Ecto neural progenitor cell (in vitro differentiated cells): ENCODE measurements at places on chromosomes 3 and 15.

- no peak for DNase-seq
Observed at GRCh38 chr3:3516996-3517395, 282.2 kb upstream of the LRRN1 start.

DNA sequence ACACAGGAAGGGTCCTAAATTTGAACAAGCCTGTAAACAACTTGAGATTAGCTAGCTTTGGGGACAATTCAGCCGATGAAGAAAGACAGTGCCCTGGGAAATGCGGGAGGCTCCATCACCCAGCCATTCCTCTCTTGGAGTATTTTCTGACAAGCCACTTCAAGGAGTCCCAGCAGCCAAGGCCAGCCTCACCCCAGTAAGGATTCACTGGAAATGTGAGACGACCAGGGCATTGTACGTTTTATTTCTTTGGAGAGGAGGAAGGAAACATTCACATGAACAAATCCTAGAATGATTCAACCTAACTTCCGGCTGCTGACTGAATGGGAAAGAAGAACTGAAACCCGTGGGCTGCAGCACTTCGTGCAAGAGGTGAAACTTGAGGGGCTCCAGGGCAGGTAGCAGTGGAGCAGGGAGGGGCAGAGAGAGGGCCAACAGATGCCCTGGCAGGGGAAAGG lies 116.4 kb upstream of the ARHGEF3 start:
- no peak for DNase-seq

DNA sequence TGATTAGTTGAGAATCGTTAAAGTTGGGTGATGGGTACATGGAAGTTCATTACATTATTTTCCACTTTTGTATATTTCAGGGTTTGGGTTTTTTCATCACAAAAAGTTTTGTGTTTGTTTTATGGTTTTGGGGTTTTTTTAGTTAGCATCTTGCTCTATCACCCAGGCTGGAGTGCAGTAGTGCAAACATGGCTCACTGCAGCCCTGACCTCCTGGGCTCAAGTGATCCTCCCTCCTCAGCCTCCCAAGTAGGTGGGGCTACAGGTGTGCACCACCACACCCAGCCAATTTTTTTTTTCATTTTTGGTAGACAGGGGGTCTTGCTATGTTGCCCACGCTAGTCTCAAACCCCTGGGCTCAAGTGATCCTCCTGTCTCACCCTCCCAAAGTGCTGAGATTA lies 100.1 kb upstream of the CHD2 start:
- DNase-seq, result no peak

DNA sequence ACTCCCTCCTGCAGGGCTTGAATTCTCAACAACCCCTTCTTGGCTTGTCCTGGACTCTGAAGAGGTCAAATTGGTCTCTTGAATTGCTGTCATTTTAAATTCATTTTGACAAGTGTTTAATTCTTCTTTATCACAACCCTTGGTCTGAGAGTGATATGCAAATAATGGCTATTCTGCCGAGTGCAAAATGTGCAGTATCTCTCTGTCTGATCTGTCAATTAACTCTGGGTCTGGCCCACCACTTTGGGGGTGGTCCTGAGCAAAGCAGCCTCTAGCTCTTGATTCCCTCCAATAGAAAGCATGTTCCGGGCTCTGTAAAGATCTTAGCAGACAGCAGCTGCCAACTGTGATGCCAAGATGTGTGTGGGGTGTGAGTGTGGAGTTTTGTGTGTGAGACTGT lies 2.2 kb upstream of the IGDCC3 start:
- no peak for DNase-seq

- DNase-seq, result no peak
Observed at GRCh38 chr3:162014284-162014683, 517.7 kb downstream of the OTOL1 start.

DNA sequence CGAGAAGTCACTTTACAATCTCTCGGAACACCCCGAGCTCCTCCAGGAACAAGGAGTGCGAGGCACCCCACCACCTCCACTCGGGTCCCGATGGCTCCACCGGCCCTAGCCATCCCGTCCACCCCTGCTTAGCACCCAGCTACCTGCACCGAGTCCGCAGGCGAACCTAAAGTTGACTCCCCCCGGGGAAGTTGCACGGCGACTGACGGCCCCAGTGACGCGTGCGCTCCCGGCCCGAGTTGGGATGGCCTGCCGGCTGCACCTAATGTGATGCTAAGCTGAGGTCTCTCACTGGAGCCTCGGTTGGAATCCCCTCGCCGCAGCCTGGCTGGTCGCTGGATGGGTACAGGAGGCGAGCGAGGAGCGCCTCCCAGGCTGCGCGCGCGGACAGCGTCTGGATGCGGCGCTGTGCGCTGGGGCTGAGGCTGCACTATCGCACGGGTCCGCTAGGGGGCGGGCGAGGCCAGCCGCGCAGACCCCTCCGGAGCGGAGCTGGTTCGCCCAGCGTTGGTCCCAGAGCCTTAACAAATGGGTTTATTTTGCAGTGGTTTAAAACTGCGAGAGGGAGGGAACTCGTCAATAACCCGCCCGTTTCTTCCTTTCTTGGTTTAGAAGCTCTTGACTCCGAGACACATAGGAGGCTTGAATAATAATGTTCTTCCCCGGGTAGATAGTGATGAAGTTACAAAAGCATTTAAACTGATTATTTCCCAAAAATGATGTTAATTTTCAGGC lies at the start of gene OXTR:
Gene OXTR (minus strand): TSS at position 526 of the 735 bp plus-strand sequence. CDS start 1,426 bp downstream, outside the sequence.
- DNase-seq, result peak; percentile 89

- no peak for DNase-seq
Observed at GRCh38 chr3:102980355-102980696, 545.5 kb downstream of the ZPLD1 start.

- no peak for DNase-seq
Observed at GRCh38 chr3:127637971-127638370, 9.0 kb downstream of the PODXL2 start.

DNA sequence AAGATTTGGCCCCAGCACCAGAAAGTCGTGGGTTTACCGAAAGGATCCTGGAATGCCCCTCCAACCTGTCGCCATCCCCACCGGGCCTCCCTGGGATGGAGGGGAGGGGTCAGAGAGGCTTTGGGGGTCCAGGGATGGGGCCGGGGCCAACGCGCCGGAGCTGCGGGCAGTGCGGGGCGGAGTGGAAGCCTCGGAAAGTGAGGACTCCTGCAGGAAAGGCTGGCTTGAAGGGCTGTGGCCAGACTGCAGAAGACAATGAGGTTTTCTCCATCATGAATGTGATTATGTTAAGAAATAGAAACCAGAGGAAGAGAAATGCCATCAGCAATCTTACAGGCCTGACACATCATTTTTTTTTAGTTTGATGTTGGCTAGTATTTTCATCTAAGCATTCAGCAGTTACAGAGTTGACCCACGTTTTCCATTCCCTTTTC lies 738 bp downstream of the YEATS2 start:
- DNase-seq, result peak; percentile 70

DNA sequence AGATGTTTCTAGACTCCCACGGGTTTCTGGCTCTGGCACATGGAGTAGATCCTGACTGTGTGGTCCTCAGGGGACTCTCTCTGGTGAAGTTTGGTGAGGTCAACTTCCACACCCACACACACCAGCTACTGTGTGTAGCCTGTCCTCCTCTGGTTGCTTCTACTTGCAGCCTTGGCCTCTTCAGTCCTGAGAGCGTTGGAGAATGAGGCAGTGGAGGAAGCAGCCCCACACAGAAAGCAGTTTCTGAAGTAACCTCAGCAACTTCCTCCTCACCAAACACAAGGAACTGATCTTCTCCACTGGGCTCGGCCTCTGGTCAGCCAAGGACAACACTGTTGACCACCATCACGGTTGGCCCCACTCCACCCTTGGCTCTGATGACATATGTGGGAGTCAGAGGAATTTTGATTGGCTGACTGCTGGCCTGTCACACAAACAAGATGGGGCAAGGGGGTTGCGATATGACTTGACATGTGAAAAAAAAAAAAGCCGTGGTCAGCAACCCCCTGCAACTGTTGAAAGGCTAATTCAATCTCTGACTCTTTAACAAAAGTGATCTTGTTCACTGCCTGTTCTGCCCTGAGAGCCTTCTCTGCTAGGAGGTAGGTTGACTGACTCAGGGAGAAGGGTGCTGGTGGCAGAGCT lies 19.6 kb downstream of the CD86 start:
- DNase-seq, result no peak

- no peak for DNase-seq
Observed at GRCh38 chr3:53161450-53161819, 426 bp downstream of the PRKCD start.

- no peak for DNase-seq
Observed at GRCh38 chr3:3586336-3586735, 212.9 kb upstream of the LRRN1 start.

DNA sequence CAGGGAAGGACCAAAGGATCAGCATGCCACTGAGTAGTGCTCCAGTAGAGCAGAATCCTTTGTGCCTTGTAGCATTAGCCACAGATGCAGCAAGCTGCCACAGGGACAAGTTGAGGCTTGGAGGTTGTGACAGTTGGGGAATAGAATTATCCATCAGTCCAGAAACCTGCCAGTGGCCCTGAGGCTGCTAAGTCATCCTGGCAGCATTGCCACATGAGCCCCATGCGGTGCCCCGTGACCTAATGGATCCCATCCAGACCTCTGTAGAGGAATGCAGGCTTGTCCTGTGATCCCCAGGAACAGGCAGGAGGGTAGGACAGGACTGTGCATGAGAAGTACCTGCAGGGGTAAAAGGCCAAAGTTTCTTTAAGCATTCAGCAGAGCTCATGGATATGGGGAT lies 51.7 kb downstream of the BOC start:
- DNase-seq, result no peak

DNA sequence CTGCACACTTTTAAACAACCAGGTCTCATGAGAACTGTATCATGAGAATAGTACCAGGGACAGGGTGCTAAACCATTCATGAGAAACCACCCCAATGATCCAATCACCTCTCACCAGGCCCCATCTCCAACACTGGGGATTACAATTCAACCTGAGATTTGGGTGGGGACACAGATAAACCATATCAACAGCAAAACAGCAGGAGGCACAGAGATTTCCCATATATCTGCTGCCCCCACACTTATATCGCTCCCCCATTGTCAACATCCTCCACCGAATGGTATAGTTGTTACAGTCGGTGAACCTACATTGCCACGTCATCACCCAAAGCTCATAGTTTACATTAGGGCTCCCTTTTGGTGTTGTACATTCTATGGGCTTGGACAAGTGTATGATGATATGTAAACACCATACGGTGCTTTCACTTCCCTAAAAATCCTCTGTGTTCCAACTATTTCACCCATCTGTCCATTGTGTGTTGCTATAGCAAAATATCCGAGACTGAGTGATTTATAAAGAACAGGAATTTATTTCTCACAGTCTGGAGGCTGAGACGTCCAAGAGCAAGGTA lies 224.8 kb downstream of the FAM43A start:
- DNase-seq, result no peak

DNA sequence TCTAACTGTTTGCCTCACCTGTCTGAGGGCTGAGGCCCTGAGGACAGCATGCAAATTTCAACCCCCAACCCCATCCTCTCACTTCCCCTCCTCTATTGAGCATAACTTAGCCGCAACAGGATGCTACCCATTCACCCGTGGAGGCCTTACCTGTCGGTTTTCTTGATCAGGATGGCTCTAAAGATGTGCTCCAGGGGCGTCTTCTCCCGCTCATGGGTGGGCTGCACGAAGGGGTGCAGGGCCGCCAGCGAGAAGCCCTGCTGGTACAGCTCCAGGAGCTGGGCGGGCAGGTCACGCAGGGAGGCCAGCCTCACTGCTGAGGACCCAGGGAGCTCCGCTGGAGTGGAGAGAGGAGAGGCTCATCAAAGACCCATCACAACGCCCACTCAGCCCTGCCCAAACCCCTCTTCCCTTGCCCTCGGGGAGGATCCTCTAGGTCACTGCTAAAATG lies 79.8 kb downstream of the RFTN1 start:
- no peak for DNase-seq

DNA sequence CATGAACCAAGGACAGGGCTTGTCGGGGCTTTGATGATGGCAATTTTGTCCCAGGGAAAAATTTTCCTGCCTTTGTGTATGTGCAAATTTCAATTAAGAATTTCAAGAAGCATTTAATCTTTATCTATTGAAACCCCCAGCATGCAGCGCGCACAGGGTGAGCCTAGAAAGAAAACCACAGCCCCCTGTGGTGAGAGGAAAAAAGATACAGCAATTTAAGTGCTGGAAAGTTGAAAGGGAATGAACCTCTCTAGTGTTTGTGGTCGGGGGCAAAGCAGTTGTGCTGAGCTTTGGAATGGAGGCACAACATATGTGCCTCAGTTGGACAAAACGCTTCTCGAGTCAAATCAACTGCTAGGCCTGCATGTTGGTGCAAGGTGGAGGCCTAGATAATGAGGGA lies 111.8 kb upstream of the C15orf61 start:
- DNase-seq, result no peak

- DNase-seq, result peak; percentile 45
Observed at GRCh38 chr3:128549283-128550112, 56.5 kb upstream of the GATA2 start.

DNA sequence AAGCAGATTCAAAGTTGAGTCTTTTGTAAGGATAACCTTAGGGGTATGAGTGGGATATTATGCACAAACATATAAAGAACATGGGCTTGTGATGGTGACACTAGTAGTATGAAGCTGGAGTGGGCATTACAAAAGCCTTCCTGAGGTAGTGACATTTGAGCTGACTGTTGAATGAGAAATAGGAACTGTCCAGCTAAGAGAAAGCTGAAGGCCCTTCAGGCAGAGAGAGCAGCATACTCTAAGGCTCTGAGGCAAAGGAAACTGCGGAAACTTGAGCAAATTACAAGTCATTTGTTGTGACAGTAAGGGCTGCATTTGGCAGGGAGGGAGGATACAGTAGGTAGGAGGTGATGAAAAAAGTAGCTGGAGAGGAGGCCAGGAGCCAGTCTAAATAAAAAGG lies 190.7 kb upstream of the CD96 start:
- no peak for DNase-seq

- DNase-seq, result no peak
Observed at GRCh38 chr3:10223676-10224639, 24.3 kb upstream of the TATDN2 start.
